Activated CD4-positive, alpha-beta memory T cell treated with anti-CD3 and anti-CD28 coated beads for 36 hours (primary cell): ENCODE measurements at places on chromosomes 12 and 14. TPM values are rescaled to one million over a fixed set of nuclear protein-coding genes. Genes with fewer than 3 reads are reported as not detected.
A peak's percentile ranks its signal among the peaks of the same experiment; 100 is the strongest.

Gene SAMD15
- total RNA-seq = 0.38 TPM

Gene AQP2
- not detected for total RNA-seq

Gene BMAL2
- 15.2 TPM for total RNA-seq

Gene PTPRB
- total RNA-seq = not detected

Gene TC2N
- 46.6 TPM for total RNA-seq

Gene GTF2H3
- total RNA-seq = 57.2 TPM

Gene POTEM
- not detected for total RNA-seq

DNA sequence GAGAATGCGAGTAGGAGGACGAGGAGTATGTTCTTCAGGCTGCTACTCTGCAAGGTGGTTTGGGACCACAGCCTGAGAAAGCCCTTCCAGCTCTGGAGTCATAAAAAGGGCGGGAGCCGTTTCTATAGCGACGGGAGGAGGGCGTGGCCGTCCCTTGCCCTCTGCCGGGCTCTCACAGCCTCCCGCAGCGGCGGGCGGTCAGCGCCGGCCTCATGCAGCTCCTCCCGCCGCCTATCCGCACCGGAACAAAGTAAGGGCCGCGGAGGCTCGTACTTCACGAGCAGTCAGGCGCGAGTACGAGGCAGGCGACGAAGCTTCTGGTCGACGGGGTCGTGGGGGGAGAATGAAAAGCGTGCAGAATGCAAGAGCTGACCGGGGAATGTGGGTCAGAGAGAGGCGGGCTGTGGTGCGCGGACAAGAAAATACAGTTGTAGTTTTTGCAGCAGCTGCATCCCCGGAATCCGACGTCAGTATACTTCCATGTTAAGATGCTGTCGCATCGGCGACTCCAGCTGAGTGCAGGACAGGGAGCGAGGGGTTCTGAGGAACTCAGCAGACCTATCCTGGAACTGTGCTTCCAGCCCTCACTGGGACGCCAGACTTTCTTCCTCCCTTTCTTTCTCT is at the start of gene DYRK4:
Gene DYRK4 (plus strand): TSS at position 175 of the 624 bp plus-strand sequence. CDS start 38 bp downstream, at position 213.
- H3K27ac ChIP-seq = no peak within 1 kb of the TSS
- H3K36me3 ChIP-seq = peaks cover 2% of the 10 kb centered on the region
- no peaks in the 10 kb centered on the region for H3K4me1 ChIP-seq
- DNase-seq = no peak
- peaks cover 5% of the 10 kb centered on the region for H3K27me3 ChIP-seq
- H3K4me3 ChIP-seq = no peak within 1 kb of the TSS

- H3K36me3 ChIP-seq = no peaks in the 10 kb centered on the region
- peaks cover 25% of the 10 kb centered on the region for H3K27me3 ChIP-seq
- no peak overlapping the region for H3K27ac ChIP-seq
- H3K4me3 ChIP-seq = peak overlapping the region; percentile 84
These were observed 15.3 kb downstream of the RNASE2 start for GRCh38 chr14:20970647-20970982.

GRCh38 chr12:132414634-132415326 is 75.2 kb upstream of the FBRSL1 start:
- H3K4me3 ChIP-seq = no peak overlapping the region
- H3K36me3 ChIP-seq = no peaks in the 10 kb centered on the region
- H3K4me1 ChIP-seq = no peaks in the 10 kb centered on the region
- H3K27me3 ChIP-seq = no peaks in the 10 kb centered on the region
- peak; percentile 80 for DNase-seq

- no peak for DNase-seq
- H3K4me3 ChIP-seq = no peak overlapping the region
- no peak overlapping the region for H3K27ac ChIP-seq
- no peaks in the 10 kb centered on the region for H3K36me3 ChIP-seq
These were observed 11.5 kb downstream of the C14orf93 start for GRCh38 chr14:22998329-22999012.

DNA sequence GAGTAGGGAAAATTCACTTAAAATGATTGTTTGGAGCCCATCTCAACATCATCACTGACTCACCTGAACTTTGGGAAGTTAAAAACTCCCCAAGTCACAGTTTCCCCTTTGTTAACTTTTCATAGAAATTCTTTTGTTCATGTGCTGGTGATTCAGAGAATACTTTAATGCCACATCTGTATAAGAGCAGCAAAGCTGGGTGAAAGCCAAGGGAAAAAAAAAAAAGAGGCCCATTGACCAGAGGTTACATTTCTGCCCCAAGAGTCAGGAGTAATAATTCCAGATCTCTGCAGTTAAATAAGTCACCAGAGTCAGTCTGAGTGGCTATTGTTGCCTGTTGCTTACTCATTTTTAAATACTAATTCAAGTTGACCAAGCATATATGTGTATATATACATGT is 136.4 kb upstream of the LGR5 start:
- no peak overlapping the region for H3K27ac ChIP-seq
- no peak overlapping the region for H3K4me3 ChIP-seq
- no peaks in the 10 kb centered on the region for H3K27me3 ChIP-seq
- no peaks in the 10 kb centered on the region for H3K4me1 ChIP-seq
- no peaks in the 10 kb centered on the region for H3K36me3 ChIP-seq
- no peak for DNase-seq

DNA sequence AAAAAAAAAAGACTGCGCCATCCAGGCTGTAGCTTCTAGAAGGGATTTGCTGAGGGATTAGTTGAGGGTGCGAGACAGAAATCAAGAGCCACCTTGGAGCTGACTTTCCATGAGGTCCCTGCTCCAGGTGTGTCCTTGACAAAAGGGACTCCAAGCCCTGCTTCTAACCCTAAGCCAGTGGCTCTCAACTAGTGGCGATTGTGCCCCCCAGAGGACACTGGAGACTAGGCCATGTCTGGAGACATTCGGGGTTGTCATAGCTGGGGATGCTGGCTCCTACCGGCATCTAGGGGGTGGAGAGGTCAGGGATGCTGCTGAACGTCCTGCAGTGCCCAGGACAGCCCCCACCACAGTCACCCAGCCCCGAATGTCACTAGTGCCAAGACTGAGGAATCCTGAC is 40.6 kb downstream of the SPRING1 start:
- H3K27ac ChIP-seq = no peak overlapping the region
- H3K4me3 ChIP-seq = no peak overlapping the region
- DNase-seq = peak; percentile 25
- peaks cover 2% of the 10 kb centered on the region for H3K4me1 ChIP-seq
- peaks cover 25% of the 10 kb centered on the region for H3K27me3 ChIP-seq
- no peaks in the 10 kb centered on the region for H3K36me3 ChIP-seq

GRCh38 chr14:76346391-76347160 is 29.4 kb upstream of the ESRRB start:
- no peak for DNase-seq
- H3K4me3 ChIP-seq = no peak overlapping the region
- H3K27ac ChIP-seq = no peak overlapping the region
- peaks cover 2% of the 10 kb centered on the region for H3K27me3 ChIP-seq

DNA sequence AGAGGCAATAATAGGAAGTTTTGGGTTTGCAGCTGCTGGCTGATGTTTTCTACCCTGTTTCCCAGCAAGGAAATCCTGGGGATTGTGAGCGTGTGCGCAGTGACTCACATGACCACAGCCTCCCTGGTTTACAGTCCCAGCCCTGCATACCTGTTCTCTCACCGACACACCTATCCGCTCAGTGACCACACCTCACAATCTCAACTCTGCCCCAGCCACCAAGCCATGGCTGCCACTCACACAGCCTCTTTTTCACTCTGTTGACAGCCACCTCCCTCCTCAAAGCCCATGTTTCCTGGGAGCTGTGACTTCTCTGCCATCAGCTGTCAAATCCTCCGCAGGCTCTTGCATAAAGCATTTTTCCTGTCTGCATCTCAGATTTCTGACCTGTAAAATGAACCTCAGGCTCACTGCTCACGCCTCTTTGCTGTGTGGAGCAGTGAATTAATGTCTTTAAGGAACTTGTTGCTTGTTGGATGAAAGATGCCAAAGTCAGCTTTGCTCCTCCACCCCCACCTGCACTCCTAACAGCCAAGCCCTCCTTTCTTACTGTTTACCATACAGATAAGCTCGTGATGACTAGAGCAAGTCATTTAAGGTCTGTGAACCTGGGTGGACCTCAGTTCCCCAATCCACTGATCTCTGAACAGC is 43.5 kb downstream of the B4GALNT3 start:
- H3K27me3 ChIP-seq = no peaks in the 10 kb centered on the region
- DNase-seq = no peak
- H3K27ac ChIP-seq = no peak overlapping the region
- no peak overlapping the region for H3K4me3 ChIP-seq
- no peaks in the 10 kb centered on the region for H3K36me3 ChIP-seq

DNA sequence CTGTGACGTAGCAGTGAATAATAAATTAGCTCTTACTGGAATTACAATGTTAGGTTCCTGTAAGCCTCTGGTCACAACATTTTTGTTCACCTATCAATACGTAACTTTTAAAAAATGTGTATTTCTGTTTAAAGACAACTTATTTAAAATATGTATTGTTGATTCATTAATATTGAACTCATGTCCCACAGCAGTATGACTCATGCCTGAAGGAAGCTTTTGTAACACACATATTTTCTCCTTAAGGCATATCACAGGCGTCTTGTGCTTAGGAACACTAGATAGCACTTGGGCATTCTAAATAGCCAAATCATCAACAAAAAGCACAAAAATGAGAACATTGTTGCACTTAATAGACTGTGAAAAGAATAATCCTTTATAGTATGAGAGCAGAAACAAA is 92.5 kb downstream of the GPHN start:
- H3K4me1 ChIP-seq = peaks cover 16% of the 10 kb centered on the region
- no peak overlapping the region for H3K27ac ChIP-seq
- H3K36me3 ChIP-seq = peaks cover 5% of the 10 kb centered on the region
- no peak for DNase-seq
- no peaks in the 10 kb centered on the region for H3K27me3 ChIP-seq

GRCh38 chr12:46485853-46486252 is 113.3 kb upstream of the SLC38A2 start:
- H3K4me3 ChIP-seq = no peak overlapping the region
- no peaks in the 10 kb centered on the region for H3K36me3 ChIP-seq
- H3K27me3 ChIP-seq = no peaks in the 10 kb centered on the region

DNA sequence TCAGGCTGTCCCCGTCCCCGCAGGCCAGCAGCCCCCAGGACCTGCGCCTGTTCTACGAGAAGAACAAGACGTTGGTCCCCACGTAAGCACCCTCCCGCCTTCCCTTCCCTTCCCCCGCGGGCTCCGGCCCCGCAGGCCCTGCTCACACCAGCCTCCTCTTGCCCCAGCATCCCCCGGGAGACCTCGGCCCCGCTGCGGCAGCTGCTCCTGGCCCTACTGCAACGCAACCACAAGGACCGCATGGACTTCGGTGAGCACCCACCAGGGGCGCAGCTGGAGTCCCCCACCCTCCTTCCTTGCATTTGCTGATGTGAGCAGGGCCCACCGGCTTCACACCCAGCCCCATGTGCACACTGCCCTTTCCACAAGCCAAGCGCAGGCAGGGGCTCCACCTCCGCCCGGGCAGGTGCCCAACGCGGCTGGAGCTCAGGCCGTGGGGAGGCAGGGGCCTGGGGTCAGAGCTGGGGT is 15.4 kb downstream of the ULK1 start:
- DNase-seq = no peak
- H3K36me3 ChIP-seq = no peaks in the 10 kb centered on the region
- no peak overlapping the region for H3K4me3 ChIP-seq
- no peak overlapping the region for H3K27ac ChIP-seq
- peaks cover 7% of the 10 kb centered on the region for H3K4me1 ChIP-seq
- H3K27me3 ChIP-seq = no peaks in the 10 kb centered on the region

DNA sequence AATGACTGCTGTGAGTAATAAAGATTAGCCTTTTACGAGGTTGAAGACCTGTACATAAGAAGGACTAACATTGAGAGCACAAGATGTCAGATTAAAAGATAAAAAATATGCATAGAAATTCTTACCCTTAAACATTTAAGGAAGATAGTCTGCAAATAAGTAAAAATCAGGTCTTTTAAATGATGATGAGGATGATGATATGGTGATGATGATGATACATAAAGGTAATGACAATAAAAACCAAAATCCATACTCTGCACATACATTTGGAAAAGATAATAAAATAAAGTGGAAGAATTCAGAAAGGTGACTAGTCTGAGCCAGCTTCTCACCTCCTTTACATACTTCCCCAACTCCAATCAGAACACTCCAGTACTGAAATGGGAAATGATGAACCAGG is 124.5 kb downstream of the PTCSC3 start:
- DNase-seq = no peak
- peaks cover 2% of the 10 kb centered on the region for H3K27me3 ChIP-seq
- no peaks in the 10 kb centered on the region for H3K4me1 ChIP-seq

DNA sequence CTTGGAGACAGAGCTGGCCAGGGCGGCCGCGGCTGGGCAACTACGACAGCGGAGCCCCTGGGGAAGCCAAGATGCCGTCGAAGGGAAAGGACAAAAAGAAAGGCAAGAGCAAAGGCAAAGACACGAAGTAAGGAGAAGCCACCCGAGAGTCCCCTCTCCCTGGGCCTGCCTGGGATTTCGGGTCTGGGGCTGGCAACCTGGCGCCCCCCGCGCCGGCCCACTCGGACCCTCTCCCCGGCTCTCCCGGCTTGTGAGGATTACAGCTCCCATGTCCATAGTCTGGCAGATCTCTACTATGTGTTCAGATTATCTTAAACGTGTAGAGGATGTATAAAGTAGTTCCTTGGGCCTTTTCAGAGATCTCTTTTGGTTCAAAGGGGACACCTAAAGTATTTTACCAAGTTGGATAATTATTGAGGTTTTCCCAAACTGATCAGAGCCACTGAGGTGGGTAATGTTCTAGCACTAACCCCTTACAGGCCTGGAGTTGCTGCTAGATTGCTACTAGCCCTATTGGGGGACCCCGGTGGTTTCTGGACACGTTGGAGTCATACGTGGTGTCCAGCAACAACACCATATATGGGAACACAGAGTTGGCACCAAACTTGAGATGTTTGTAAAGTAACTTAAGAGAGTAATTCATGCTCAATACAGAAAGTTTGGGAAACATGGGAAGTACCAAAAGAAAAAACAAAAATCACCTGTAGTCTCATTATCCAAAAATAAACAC is 424 bp downstream of the BBOF1 start:
- peak overlapping the region; percentile 75 for H3K4me3 ChIP-seq
- H3K27ac ChIP-seq = no peak overlapping the region
- peaks cover 5% of the 10 kb centered on the region for H3K4me1 ChIP-seq

DNA sequence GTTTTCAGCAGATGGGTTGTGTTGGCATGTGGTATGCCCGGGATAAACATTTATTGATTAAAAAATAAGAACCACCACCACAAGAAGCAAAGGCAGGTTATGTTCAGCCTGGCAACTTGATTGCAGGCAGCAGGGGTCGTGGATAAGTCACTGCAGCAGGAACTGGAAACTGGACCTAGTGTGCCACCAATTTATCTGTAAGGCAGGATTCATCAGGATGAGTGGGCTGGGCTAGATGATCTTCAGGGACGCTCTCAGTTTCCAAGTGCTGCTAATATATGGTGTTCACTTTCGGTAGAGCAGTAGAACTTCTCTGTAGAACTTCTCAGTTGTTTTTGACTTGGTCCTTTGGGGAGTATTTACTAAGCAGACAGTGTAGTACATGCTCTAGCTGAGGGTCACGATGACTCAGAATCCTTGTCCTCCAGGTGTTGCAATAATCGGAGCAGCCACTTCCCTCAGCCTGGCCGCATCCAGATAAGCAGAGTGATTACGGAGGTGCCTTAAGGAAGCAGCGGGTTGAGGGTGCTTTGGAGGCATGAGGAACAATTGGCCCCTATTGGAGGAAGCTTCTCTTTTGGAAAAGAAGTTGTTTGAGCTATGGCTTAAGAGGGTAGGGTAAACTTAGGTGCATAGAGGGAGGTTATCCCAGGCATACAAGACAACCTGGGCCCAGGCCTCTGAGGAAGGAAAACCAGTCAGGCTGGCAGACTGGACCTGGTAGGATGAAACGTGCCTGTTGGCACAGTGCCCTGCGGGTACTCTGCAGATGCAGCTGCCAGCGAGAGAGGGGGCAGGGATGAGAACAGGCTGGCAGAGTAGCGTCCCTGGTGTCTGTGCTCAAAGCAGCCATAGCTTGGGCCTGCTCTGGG is 104.0 kb downstream of the GPR135 start:
- H3K27me3 ChIP-seq = no peaks in the 10 kb centered on the region
- no peak overlapping the region for H3K27ac ChIP-seq
- H3K4me1 ChIP-seq = peaks cover 3% of the 10 kb centered on the region
- no peak for DNase-seq
